Stimulated activated CD4-positive, alpha-beta T cell treated with anti-CD3 and anti-CD28 coated beads, Interleukin-15, amount 100 ng/mL, for 24 hours (primary cell): ENCODE measurements at places on chromosomes 2 and 18.

- DNase-seq = no peak
These were observed 9.0 kb downstream of the HOXD8 start for GRCh38 chr2:176138526-176138922.

DNA sequence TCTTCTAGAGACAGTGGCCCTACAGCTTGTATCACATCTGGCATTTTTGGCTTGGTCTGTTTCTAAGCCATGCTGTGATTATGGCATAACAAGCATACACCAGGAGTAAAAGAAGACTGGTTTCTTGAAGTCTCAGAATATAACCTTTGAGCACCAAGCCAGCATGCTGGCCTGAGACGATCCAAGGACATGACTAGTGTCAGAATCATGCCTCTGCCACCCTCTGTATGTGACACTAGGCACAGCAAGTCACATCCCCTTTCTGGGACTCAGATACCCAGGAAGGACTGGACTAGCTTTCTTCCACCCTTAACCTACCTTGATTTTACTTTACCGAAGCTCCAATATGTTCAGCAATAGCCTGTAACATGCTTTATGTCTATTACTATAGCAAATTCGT is 345.5 kb downstream of the SETBP1 start:
- no peak for DNase-seq

- no peak for DNase-seq
These were observed 170.6 kb downstream of the DNAH6 start for GRCh38 chr2:84686783-84687476.

DNA sequence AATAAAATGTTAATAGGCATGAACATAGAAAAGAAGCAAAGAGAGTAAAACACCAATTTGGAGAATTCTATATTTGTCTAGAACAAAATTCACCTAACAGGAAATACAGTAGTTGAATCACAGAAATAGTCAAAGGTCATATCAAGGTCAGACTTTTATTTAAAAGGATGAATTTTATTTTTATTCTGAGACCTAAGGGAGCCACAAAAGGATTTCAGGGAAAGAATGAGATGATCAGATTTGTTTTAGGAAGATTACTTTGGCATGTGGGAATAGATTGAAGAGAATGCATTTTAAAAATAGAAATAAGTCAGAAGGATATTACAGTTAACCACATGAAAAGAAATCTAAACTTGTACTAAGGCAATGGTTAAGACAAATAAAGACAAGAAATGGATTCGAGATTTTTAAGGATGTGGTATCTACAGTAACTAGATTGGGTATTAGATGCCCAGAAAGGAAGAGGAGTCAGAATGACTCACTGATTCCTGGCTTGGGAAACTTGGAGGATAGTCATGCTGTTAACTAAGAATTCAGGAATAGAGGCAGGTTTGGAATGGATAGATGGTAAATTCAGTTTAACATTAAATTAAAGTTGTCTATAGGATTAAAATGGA is 56.0 kb downstream of the METTL4 start:
- no peak for DNase-seq

- DNase-seq = no peak
These were observed 441.7 kb downstream of the THSD7B start for GRCh38 chr2:137207030-137207429.

GRCh38 chr2:11473659-11474433 is 7.9 kb upstream of the E2F6 start:
- no peak for DNase-seq

- no peak for DNase-seq
These were observed 42.3 kb upstream of the DOK6 start for GRCh38 chr18:69358212-69358895.

GRCh38 chr2:21715887-21716286 is 592.1 kb downstream of the TDRD15 start:
- DNase-seq = no peak

- DNase-seq = no peak
These were observed 709 bp downstream of the PTPN2 start for GRCh38 chr18:12883372-12883683.

- DNase-seq = no peak
These were observed 392.8 kb upstream of the GALNT5 start for GRCh38 chr2:156864753-156865152.

DNA sequence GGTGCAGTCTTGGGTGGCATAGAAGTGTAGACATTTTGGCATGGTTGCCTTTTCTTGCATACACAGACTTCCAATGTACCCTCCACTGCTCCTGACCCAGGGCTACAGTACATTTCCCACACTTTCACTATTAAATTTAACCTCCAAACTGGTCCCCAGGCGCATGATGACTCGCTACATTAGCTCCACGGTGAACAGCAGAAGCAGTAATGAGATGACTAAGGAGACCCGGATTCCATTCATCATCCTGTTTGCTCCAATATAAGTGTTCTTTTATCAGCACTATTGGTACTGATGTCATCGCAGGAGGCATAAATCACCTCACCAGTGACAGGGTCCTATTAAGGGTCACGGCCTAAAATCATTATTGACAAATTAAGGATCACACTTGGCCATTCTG is 316.5 kb downstream of the EN1 start:
- no peak for DNase-seq

- no peak for DNase-seq
These were observed 128.9 kb upstream of the HS6ST1 start for GRCh38 chr2:128447538-128447995.

DNA sequence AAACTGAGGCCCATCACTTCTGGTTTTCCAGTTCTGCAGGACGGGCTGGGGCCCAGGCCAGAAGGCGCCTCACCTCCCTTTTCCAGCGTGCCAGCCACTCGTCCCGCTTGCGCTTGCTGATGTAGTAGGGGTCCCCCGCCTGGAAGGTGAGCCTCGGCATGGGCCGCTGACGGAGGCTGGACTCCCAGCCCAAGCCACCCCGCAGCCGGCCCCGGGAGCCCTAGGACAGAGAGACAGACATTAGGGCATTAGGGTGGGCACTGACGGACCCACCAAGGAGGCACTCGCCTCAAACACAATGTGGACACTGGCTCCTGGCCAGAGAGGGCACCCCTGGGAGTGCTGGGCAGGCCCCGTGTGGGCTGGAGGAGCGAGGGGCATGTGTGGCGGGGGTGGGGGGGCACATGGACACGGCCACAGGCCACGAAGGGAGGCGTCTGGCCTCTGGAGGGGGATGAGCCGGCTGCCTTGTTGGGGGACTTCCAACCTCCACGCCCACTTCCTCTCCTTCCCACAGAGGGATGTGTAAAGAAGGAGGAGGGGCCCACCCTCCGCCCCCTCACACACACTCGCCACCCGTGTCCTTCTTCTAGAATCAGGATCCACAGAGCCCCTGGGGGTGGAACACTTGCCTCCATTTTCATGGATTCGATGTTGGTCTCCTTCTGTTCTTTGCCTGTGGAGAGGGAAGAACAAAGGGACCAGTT is 66.7 kb downstream of the DNMT3A start:
- DNase-seq = peak; percentile 59

GRCh38 chr2:27903649-27904404 is 13.3 kb downstream of the BABAM2 start:
- DNase-seq = peak; percentile 26
